ENCODE measurements at places on chromosomes 6 and 20. TPM values are rescaled to one million over a fixed set of nuclear protein-coding genes. Genes with fewer than 3 reads are reported as not detected.
A peak's percentile ranks its signal among the peaks of the same experiment; 100 is the strongest.

LST1 gene
- 5.8 TPM for total RNA-seq

NCOA5 gene
- total RNA-seq, result 44.8 TPM

PARD6B gene
- total RNA-seq, result 6.3 TPM

DNA sequence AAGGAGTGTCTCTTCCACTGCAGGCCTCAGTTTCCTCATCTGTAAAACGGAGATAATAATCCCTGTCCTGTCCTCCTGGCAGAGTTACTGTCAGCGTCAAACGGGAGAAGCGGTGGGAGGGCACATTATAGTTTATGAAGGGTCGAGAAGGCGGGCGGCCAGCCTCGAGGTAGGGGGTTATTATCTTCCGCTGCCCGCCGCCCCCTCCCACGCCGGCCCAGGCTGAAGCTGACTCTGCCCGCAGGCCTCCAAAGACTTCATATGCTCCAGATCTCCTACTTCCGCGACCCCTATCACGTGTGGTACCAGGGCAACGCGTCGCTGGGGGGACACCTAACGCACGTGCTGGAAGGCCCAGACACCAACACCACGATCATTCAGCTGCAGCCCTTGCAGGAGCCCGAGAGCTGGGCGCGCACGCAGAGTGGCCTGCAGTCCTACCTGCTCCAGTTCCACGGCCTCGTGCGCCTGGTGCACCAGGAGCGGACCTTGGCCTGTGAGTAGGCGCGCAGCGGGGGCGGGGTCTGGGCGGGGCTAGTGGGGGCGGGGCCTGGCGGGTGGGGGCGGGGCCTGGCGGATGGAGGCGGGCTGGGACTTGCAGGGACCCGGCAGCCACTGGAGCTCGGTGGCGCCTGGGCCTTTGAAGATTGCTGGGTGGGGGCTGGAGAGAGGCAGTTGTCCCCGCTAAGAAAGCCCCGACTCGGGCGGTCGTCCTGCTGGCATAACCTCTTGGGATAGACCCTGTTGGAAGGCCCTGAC is 2.8 kb downstream of the PROCR start:
- H3K36me3 ChIP-seq, result no peaks in the 10 kb centered on the region
- H3K27ac ChIP-seq, result no peak overlapping the region
- DNase-seq, result peak; percentile 60

- H3K27ac ChIP-seq, result peak within 1 kb of the TSS; percentile 21
- DNase-seq, result no peak
- peak within 1 kb of the TSS; percentile 84 for H3K4me3 ChIP-seq
- H3K4me1 ChIP-seq, result peaks cover 33% of the 10 kb centered on the region
- no peaks in the 10 kb centered on the region for H3K36me3 ChIP-seq
These were observed at the start of gene AFDN for GRCh38 chr6:167826896-167827582. TSS of gene AFDN (plus strand) at chr6:167826911. CDS start at chr6:167827133, 222 bp downstream.

TRAPPC3L gene
- 0.29 TPM for total RNA-seq

GRCh38 chr6:120682145-120682544 is 652.1 kb downstream of the TBC1D32 start:
- DNase-seq, result no peak
- no peaks in the 10 kb centered on the region for H3K27me3 ChIP-seq
- H3K4me1 ChIP-seq, result no peaks in the 10 kb centered on the region
- no peak overlapping the region for H3K27ac ChIP-seq
- H3K4me3 ChIP-seq, result no peak overlapping the region
- H3K36me3 ChIP-seq, result no peaks in the 10 kb centered on the region

DNA sequence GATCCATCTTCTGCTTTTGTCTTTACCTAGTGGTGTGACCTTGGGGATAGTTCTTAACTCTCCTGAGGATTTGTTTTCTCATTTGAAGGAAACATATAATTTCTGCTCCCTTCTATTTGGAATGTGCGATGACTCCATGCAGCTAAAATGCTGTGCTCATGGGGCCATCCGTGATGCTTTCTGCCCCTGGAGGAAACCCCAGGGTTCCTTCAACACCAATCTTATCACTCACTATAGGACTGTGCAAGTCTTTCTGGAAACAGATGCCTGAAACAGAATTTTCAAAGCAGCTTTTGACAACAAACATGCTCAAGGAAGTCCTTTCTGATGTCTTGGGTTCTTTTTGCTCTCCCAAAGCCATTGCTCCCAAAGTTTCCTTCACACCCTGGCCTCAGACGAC is 128.8 kb upstream of the GGTLC1 start:
- H3K4me1 ChIP-seq, result peaks cover 4% of the 10 kb centered on the region
- H3K4me3 ChIP-seq, result no peak overlapping the region
- H3K27me3 ChIP-seq, result no peaks in the 10 kb centered on the region
- H3K36me3 ChIP-seq, result no peaks in the 10 kb centered on the region

DNA sequence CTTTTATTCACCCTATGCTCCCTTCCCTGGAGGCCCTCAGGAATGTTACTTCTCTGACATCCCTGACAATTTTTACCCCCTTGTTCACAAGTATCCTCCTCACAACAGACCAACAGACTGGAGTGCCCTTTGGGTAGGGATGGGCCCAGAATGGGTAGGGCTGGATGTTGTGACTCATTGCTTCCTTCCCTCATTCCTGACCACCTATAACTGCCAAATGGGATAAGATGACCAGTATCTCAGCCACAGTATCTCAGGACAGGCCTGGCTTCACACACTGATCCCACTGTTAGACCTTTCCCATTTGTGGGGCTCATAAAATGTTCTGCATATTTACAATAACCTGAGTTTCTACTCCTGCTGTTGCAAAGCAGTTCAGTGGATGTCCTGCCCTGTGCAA is 223.0 kb upstream of the LRFN2 start:
- DNase-seq, result no peak
- no peaks in the 10 kb centered on the region for H3K4me1 ChIP-seq
- no peaks in the 10 kb centered on the region for H3K27me3 ChIP-seq
- H3K27ac ChIP-seq, result no peak overlapping the region
- H3K36me3 ChIP-seq, result no peaks in the 10 kb centered on the region
- no peak overlapping the region for H3K4me3 ChIP-seq

GRCh38 chr6:89970609-89971337 is 76.5 kb downstream of the GJA10 start:
- H3K36me3 ChIP-seq, result no peaks in the 10 kb centered on the region
- H3K27me3 ChIP-seq, result no peaks in the 10 kb centered on the region
- peak; percentile 43 for DNase-seq
- no peak overlapping the region for H3K27ac ChIP-seq
- H3K4me3 ChIP-seq, result no peak overlapping the region
- no peaks in the 10 kb centered on the region for H3K4me1 ChIP-seq

- H3K36me3 ChIP-seq, result no peaks in the 10 kb centered on the region
- H3K27ac ChIP-seq, result peak overlapping the region; percentile 14
- DNase-seq, result peak; percentile 82
- H3K4me3 ChIP-seq, result no peak overlapping the region
- no peaks in the 10 kb centered on the region for H3K27me3 ChIP-seq
These were observed 183.0 kb downstream of the THBS2 start for GRCh38 chr6:169070506-169071176.

ID1 gene
- total RNA-seq, result 248 TPM

GRCh38 chr6:88168362-88168761 is 2.2 kb upstream of the CNR1 start:
- peaks cover 23% of the 10 kb centered on the region for H3K27me3 ChIP-seq
- no peak overlapping the region for H3K4me3 ChIP-seq
- H3K27ac ChIP-seq, result no peak overlapping the region
- no peaks in the 10 kb centered on the region for H3K36me3 ChIP-seq
- no peak for DNase-seq
- H3K4me1 ChIP-seq, result peaks cover 24% of the 10 kb centered on the region

GRCh38 chr6:126147291-126147815 is 161.0 kb downstream of the TRMT11 start:
- H3K27ac ChIP-seq, result no peak overlapping the region
- H3K27me3 ChIP-seq, result no peaks in the 10 kb centered on the region
- no peaks in the 10 kb centered on the region for H3K36me3 ChIP-seq
- DNase-seq, result no peak
- H3K4me3 ChIP-seq, result no peak overlapping the region
- no peaks in the 10 kb centered on the region for H3K4me1 ChIP-seq

DNA sequence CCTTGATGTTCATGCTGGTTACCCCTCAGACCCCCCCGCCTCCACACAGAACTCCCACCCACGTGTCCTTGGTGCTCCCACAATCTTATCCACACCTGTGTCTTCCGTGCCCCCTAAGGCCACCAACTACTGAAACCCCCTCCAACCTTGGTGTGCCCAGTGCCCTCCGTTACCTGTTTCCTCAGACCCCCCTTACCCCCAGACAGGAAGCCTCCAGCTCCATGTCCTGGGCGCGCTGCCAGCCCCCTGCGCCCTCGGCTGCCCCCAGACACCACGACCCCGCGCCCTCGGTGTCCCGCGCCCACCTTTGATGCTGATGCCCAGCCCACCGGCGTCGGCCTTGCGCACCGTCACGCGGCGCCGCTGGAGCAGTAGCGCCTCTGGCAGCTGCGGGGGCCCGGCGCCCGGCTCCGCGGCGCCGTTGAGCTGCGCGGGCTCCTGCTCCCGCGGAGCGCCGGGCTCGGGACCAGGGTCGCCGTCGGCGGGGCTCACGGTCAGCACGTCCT is 504 bp downstream of the SNTA1 start:
- H3K27me3 ChIP-seq, result no peaks in the 10 kb centered on the region
- H3K36me3 ChIP-seq, result no peaks in the 10 kb centered on the region
- H3K4me3 ChIP-seq, result peak overlapping the region; percentile 92
- H3K4me1 ChIP-seq, result peaks cover 17% of the 10 kb centered on the region

DNA sequence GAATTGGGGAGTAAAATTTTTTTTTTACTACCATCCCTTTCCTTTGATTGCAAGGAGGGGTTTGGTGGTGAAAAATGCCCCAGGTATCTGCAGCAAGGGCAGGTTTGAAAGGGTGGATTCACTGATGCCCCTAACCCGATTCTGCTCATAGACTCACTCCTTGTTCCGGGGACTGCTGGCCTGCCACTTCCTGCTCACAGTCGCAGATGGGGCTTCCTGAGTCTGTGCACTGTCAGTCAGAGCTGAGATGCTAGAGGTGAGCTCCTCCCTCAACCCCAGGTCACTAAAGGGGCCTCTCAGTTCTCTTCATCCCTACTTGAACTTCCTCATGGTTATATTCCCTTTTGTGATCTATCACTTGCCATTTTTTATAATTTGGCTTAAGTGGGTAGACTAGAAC is 357.9 kb downstream of the FARS2 start:
- H3K27ac ChIP-seq, result no peak overlapping the region
- no peaks in the 10 kb centered on the region for H3K4me1 ChIP-seq
- no peaks in the 10 kb centered on the region for H3K27me3 ChIP-seq
- no peaks in the 10 kb centered on the region for H3K36me3 ChIP-seq
- H3K4me3 ChIP-seq, result no peak overlapping the region

HCK gene
- total RNA-seq, result 49.8 TPM

GRCh38 chr6:13429406-13429753 is 58.0 kb downstream of the GFOD1 start:
- DNase-seq, result no peak
- H3K27ac ChIP-seq, result no peak overlapping the region
- no peaks in the 10 kb centered on the region for H3K36me3 ChIP-seq
- H3K4me1 ChIP-seq, result no peaks in the 10 kb centered on the region
- peaks cover 8% of the 10 kb centered on the region for H3K27me3 ChIP-seq
- H3K4me3 ChIP-seq, result no peak overlapping the region

- no peak overlapping the region for H3K27ac ChIP-seq
- H3K4me3 ChIP-seq, result no peak overlapping the region
These were observed 10.2 kb downstream of the CASS4 start for GRCh38 chr20:56422076-56422823.

DNA sequence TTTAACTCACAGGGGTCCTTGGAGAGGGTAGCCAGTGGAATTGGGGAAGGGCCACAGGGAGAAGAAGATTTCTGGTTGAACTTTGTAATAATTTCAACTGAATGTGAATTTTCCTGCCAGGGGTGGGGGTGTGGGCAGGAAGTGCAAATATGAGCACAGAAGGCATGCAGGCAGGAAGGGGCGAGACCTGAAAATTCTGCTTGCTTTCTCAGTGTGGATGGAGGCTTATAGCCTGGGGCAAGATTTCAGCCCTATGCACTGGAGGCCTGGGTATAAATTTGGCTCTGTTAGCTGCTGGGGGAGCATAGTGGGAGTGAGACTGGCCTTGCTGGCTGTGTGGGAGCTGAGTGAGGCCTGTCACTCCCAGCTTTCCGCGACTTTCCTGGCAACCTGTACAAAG is 54.4 kb downstream of the PERP start:
- no peak overlapping the region for H3K27ac ChIP-seq
- H3K36me3 ChIP-seq, result no peaks in the 10 kb centered on the region
- no peaks in the 10 kb centered on the region for H3K27me3 ChIP-seq
- no peak overlapping the region for H3K4me3 ChIP-seq
- DNase-seq, result no peak
- no peaks in the 10 kb centered on the region for H3K4me1 ChIP-seq

DNA sequence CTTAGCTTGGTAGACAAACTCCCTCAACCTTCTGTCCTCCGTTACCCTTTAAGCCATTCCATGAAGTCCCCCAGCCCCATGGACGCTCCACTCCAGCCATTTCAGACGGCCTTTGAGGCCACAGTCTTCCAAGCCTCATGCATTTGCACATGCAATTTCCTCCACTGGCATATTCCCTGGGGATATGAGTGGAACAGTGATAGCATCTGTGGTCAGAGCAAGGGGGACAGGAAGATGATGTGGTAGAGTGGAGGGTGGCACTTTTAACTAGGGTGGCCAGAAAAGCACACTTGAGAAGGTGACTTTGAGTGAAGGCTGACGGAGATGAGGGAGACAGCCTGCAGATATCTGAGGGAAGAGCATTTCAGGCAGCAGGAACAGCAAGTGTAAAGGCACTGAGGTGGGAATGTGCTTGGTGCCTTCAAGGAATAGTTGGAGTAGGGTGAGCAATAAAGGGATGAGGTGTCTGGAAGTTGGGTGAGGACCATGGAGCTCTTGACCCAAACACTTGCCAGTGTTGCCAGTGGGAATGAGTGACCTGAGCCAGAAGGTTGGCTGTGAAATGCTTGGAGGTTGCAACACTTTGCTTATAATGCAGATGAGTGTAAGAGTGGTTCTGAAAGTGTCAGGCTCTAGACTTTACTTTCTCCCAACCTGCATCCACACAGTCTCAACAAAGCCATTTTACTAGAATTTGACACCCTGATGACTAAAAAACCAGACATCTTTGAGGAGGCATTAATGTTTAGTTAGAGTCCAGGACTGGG is 275.6 kb upstream of the SUPT3H start:
- H3K27ac ChIP-seq, result no peak overlapping the region
- no peaks in the 10 kb centered on the region for H3K27me3 ChIP-seq

C6orf58 gene
- total RNA-seq, result not detected

GRCh38 chr20:53786445-53787267 is 193.0 kb upstream of the ZNF217 start:
- no peak overlapping the region for H3K4me3 ChIP-seq
- no peak overlapping the region for H3K27ac ChIP-seq
- no peak for DNase-seq
- H3K4me1 ChIP-seq, result no peaks in the 10 kb centered on the region
- no peaks in the 10 kb centered on the region for H3K27me3 ChIP-seq
- H3K36me3 ChIP-seq, result no peaks in the 10 kb centered on the region

DNA sequence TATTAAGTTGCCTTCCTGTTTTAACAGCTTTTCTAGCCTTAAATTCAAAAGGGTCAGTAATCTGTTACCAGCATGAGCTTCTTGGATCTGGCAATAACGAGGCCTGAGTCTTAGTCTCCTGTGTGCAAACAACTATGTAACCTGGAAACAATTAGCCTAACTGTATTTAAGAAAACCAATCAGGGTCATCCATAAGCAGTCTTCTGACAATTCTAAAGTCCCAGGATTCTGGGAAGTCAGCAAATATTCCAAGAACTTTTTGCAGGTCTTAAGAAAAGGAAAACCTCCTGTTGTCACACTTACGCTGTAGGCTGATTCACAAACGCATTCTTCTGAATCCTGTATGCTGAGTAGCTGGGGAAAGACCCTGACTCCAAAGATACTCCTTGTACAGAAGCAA is 90.4 kb downstream of the COL12A1 start:
- no peaks in the 10 kb centered on the region for H3K36me3 ChIP-seq
- no peak overlapping the region for H3K27ac ChIP-seq
- H3K4me1 ChIP-seq, result no peaks in the 10 kb centered on the region
- H3K4me3 ChIP-seq, result no peak overlapping the region

GRCh38 chr6:149988550-149989346 is 25.0 kb downstream of the ULBP1 start:
- peak; percentile 11 for DNase-seq
- H3K4me3 ChIP-seq, result no peak overlapping the region
- H3K27me3 ChIP-seq, result peaks cover 92% of the 10 kb centered on the region

ELOVL4 gene
- total RNA-seq, result 0.96 TPM

SLC13A3 gene
- total RNA-seq, result 1.6 TPM

Data from adrenal gland (tissue), 19 donors.